ENCODE measurements at places on chromosomes 6 and 20. TPM values are rescaled to one million over a fixed set of nuclear protein-coding genes. Genes with fewer than 3 reads are reported as not detected.

Gene RNF182
- total RNA-seq, result 3.5 TPM

Gene ADGB
- total RNA-seq, result not detected

Gene CTCFL
- total RNA-seq, result 0.06 TPM

Gene NOP56
- 565 TPM for total RNA-seq

Gene EXOC2
- total RNA-seq, result 12.3 TPM

Gene SS18L1
- 10.5 TPM for total RNA-seq

Gene TDRD6
- not detected for total RNA-seq

Gene CLIC5
- total RNA-seq, result not detected

Gene EYS
- 0.19 TPM for total RNA-seq

Gene RANBP9
- total RNA-seq, result 13.1 TPM

Gene LCA5
- 1.0 TPM for total RNA-seq

Gene LY6G5C
- total RNA-seq, result 1.6 TPM

Gene BMP6
- total RNA-seq, result 19.1 TPM

Gene DLK2
- 7.9 TPM for total RNA-seq

Gene MYLK2
- 0.35 TPM for total RNA-seq

Gene CLPSL1
- not detected for total RNA-seq

Gene BTNL2
- not detected for total RNA-seq

Gene PAK5
- not detected for total RNA-seq

Gene SLC26A8
- total RNA-seq, result not detected

Gene TCP11
- total RNA-seq, result not detected

Gene MROH8
- total RNA-seq, result 1.3 TPM

Gene HLA-DRB5
- total RNA-seq, result not detected

Gene PGC
- total RNA-seq, result not detected

Gene MRS2
- 22.3 TPM for total RNA-seq

Gene PCSK2
- not detected for total RNA-seq

Gene FOXC1
- 9.5 TPM for total RNA-seq

Gene AGER
- total RNA-seq, result 1.4 TPM

Gene TNFRSF6B
- total RNA-seq, result 0.67 TPM

Gene TLDC2
- total RNA-seq, result not detected
